ENCODE measurements at places on chromosomes 7 and 10.
A peak's percentile ranks its signal among the peaks of the same experiment; 100 is the strongest.

DNA sequence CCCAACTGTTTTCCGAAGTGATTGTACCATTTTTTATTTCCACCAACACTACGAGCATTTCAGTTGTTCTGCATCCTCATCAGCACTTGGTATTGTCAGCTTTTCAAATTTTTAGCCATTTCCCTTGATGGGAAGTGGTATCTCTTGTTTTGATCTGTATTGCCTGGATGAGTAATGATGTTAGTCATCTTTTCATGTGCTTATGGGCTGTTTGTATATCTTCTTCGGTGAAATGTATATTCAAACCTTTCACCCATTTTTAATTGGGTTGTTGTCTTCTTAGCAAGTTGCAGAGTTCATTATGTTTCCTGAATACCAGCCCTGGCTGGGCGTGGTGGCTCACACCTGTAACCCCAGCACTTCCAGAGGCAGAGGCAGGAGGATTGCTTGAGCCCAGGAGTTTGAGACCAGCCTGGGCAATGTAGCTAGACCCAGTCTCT, 22.1 kb downstream of the CLIP2 start:
- DNase-seq, result no peak

DNA sequence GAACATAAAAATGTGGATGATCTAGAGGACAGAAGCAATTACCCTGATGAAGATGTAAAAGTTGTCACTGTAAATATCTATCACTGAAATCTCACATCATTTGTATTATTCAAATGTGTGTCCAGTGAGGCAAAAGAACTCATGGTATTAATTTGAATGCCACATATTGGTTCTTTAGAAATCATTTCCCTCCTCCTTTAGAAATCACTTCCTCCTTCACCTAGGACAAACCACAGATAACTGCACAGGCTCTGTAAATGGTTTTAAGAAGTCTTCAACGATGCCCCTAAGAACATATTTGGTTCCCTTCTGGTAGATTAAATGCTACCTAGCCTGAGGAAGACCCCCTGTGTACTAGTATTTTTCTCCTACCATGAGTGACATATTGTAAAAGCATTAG, 33.1 kb upstream of the ZNF518A start:
- DNase-seq, result no peak

DNA sequence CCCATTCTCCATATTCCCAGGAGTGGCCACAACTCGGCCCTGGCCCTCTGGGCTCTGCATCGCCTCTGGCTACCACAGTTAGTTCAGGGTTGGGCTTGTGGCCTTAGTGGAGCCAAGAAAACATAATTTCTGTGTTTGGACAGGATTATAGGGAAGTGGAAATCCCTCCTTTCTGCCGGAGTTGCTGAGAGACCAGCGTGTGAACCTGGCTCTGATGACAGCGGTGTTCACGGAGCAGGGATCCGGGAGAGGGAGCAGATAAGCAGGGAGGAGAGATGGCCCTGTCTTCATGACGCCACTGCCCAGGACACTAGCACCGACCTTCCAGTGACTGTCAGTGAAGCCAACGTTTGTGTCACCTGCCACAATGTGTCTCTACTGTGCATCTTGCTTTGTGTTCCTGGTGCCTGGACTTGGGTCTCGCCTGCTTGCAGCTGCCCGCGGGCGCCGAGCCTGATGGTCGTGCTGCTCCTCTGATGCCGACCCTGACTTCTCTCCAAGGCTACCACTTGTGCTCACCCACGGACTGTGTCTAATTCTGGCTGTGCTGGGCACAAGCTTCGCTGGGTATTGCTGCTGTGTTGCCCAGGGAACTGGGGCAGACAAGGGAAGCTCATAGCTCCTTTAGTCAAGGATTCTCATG, 67.0 kb upstream of the VIPR2 start:
- DNase-seq, result peak; percentile 69

DNA sequence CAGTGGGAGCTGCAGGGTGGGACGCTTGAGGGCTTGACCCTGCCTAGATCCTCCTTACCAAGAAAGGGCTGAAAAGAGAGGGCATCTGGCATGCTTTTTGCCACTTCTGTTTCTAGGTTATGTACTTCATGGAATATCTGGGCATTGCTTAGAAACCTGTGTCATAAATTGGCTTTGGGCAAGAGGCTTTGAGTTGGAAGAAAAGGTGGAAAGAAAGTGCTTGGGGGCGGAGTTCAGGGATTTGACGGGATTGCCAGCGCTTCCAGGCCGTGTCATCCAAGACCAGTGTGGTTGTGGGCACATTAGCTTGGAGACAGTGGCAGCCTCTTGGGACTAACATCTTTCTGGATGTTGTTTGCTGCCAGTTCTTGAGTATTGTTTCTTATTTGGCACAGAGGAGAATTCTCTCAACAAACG, 825 bp downstream of the ZNF862 start:
- DNase-seq, result no peak

GRCh38 chr10:28938745-28939144, 261.4 kb downstream of the BAMBI start:
- no peak for DNase-seq

- DNase-seq, result no peak
These were observed 26.7 kb downstream of the ERCC6 start for GRCh38 chr10:49512121-49512809.

DNA sequence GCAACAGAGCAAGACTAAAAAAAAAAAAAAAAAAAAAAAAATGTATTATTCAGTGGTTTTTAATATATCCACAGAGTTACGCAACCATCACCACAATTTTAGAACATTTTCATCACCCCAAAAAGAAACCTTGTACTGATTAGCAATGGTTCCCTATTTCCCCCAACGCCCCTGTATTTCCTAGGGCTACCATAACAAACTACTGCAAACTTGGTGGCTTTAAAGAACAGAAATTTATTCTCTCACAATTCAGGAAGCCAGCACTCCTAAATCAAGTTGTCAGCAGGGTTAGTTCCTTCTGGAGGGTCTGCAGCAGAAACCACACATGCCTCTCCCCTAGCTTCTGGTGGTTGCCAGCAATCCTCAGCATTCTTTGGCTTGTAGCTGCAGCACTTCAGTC, 5.9 kb upstream of the NUP42 start:
- no peak for DNase-seq

GRCh38 chr10:124917428-124918190, 24.3 kb upstream of the ZRANB1 start:
- DNase-seq, result peak; percentile 49

GRCh38 chr10:125231116-125231812, 70.9 kb upstream of the CTBP2 start:
- DNase-seq, result no peak
